ENCODE measurements at places on chromosomes 12 and 14.

- DNase-seq: no peak
Measured at GRCh38 chr14:91373591-91374254, 43.9 kb downstream of the CCDC88C start.

DNA sequence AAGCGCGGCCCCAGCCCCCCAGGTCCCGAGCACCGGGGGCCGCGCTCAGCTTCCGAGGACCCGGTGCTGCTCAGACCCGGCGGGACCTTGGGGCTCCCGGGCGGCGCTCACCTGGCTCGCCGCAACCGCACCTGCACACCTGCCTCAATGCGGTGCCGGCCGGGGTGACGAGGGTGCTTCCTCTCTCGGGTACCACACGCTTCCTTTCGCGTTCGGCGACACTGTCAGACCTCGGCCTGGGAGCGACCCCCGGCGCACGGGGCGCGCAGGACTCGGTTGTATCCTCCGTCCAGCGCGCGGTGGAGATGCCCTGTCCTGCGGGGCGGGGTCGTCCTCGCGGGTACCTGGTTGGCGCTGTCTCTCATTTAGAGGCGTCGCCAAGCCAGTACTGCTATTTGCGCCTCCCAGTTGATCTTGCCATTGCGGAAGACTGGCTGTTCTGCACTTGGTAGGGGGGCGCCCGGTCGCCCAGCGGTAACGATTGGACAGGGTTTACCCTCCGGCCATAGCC lies 718 bp downstream of the PACS2 start:
- DNase-seq: no peak

DNA sequence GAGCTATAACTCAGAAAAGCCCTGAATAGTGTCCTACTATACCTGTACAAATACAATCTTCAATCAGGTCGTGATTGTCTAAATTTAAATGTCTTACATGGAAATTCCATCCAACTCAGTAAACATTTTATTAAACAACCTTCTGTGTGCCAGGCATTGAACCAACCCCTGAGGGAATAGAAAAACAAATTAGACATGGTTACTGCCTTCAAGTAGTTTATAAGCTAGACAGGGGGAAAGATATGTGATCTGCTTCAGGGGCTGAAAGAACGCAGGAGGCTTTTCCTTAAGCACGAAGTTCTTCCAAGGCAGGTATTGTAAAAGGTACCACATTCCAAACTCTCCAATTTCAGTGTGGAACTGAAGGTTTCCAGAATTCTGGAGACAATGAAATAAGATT lies 39.7 kb upstream of the STAB2 start:
- no peak for DNase-seq

- no peak for DNase-seq
Measured at GRCh38 chr14:71473843-71474242, 458.4 kb upstream of the RGS6 start.

DNA sequence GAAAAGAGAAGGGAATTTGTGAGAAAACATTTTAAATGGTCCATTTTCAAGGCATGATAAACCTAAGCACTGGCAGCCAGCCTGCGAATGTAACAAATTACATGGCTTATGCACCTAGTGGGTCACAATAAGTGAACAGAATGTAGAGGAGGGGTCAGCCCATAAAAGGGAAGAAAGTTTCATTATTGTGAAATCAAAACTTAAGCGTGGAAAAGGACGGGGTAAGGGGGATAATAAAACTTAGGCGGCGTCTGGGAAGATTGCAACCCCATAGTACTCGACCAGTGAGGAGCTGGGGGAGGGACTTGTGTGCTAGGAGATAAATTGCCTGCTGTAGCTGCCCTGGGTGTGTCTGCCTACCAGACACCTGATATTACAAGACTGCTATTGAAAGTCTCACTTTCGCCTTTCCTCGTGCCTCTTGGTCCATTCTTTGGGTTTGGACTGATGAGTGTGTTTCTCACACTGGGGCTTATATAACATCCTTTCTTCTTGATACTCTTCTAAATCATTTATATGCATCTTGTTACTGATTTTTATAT lies 40.6 kb downstream of the ZDHHC17 start:
- no peak for DNase-seq

- peak; percentile 92 for DNase-seq
Measured at GRCh38 chr12:53561590-53561953, 54.3 kb upstream of the NPFF start.

GRCh38 chr12:67757651-67758050 lies 109.1 kb downstream of the DYRK2 start:
- DNase-seq: no peak

DNA sequence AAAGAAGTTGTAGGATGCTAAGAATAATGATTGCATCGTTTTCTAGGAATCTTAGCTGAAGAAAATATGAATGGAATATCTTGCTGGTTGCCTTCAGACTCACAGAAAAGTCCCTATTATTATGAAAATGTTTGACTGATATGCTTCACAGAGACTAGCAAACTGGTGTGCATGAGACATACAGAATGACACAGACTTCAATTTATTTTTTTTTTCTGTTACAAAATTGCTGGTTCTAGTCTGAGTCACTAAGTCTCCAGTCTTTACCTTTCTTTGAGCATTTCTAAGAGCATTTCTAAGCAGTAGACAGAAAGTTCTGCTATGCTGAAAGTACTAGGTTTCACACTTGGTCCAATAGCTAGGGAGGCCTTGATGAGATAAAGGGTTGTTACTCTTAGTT lies 377.6 kb upstream of the ATP2B1 start:
- DNase-seq: no peak

DNA sequence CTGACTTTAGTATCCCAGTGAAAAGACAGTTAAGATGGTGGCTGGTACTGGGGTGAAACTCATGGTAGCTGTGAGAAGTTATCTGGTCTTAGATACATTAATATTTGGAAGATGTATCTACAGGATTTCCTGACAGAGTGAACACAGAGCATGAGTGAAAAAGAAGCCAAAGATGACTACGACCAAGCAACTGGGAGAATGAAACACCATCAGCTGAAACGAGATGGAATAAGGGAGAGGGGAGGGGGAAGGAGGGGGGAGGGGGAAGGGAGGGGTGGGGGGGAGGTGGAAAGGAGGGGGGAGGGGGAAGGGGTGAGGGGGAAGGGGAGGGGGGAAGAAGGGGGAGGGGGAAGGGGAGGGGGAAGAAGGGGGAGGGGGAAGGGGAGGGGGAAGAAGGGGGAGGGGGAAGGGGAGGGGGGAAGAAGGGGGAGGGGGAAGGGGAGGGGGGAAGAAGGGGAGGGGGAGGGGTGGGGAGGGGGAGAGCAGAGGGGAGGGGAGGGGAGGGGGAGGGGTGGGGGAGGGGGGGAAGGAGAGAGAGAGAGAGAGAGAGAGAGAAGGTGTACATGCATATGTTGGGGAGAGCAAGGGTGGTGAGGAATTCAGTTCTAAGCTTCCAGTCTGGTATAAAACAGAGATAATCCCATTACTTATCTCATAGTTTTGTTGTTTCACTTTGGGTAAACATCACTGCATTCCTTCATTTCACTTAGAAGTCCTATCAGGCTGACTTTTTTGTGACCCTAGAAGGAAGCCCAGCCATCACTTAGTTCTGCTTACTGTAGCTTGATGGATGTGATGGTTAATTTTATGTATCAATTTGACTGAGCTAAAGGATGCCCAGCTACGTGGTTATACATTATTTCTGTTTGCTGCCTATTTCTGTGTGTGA lies 73.9 kb downstream of the SPPL3 start:
- DNase-seq: no peak

- peak; percentile 42 for DNase-seq
Measured at GRCh38 chr12:77104792-77105191, 39.4 kb upstream of the E2F7 start.

- DNase-seq: no peak
Measured at GRCh38 chr14:50006141-50006540, 110.2 kb downstream of the VCPKMT start.

DNA sequence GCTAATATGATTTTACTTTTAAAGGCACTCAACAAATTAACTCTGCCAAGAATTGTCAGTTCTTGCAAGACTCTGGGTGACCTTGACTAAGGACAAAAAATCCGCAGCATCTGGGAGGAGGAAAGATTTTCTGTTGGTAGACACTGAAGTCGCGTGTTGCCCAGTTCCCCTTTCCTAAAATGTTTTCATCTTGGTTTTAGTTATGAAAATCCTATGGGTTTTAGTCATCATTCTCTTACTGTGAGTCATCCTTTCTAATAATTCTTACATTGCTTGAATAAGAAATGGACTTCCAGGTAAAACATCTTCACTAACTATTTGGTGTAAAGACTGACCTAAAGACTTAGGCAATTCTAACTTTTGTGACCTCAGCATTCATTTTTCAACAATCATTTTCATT lies 9.1 kb downstream of the GSG1 start:
- peak; percentile 63 for DNase-seq

GRCh38 chr12:4015225-4016091 lies 142.3 kb upstream of the PARP11 start:
- DNase-seq: no peak

GRCh38 chr14:61811882-61812346 lies 49.7 kb downstream of the SNAPC1 start:
- DNase-seq: no peak

DNA sequence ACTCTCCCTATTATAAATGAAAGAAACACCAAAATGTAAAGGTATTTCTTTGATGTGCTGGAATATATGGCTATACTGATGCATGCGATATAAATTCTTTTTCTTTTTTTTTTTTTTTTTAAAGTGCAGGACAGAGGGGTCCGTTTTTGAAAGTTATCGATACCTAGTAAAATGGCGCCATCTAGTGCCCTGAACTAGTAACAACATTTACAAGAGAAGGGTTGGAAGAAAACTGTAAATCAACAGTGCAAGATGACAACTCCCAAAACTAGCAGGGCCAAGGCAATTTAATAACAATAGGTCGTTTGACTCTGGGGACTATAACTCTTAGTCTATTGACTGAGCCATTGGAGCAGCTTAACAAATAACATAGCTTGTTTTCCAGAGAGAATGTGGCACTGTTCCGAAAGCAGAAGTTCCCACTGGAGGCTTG lies 137.7 kb downstream of the SPTSSA start:
- DNase-seq: peak; percentile 59

DNA sequence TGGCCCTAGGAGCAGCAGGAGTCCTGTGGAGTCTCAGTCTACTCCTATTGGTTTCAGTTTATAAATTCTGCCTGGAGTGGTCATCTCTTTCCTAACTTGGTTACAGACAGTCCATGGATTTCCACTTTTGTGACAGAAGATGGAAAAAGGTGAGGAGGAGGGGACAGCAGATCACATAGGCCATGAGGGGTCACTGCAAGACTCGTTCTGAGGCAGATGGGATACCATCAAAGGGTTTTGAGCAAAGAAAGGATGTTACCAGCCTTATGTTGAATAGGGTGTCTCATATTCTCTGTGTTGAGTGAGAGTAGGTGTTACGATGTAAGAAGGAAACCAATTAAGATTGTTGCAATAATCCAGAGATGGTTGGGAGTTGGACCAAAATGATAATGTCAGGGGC lies 15.3 kb downstream of the PDE3A start:
- DNase-seq: no peak

DNA sequence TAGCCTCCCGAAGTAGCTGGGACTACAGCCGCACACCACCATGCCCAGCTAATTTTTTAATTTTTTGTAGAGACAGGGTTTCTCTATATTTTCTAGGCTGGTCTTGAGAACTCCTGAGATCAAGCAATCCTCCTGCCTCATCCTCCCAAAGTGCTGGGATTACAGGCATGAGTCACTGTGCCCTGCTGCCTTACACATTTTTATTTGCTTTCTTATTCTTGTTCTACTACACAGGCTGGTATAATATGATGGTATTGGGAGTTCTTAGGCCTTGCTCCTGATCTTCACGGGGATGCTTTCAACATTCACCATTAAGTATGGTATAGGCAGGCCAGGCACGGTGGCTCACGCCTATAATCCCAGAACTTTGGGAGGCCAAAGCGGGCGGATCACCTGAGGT lies 21.2 kb downstream of the DGLUCY start:
- DNase-seq: no peak

DNA sequence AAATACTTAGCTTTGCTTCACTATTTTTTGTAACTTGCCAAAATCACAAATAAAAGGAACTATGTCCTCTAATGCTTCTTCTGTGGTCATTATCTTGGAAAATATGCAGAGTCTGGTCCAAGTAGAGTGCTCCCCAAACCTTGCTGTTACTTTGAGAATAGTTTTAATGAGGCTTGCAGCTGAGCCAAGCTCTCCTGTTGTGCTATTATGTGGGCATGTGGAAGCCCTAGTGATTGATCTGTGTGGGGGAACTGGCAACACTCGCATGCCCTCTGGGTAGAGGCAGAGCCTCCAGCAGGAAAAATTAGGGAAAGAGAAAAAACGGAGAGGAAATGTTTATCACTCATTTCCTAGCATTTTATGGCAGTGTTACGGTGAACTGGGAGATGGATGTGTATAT lies 473.1 kb downstream of the EGLN3 start:
- DNase-seq: no peak

DNA sequence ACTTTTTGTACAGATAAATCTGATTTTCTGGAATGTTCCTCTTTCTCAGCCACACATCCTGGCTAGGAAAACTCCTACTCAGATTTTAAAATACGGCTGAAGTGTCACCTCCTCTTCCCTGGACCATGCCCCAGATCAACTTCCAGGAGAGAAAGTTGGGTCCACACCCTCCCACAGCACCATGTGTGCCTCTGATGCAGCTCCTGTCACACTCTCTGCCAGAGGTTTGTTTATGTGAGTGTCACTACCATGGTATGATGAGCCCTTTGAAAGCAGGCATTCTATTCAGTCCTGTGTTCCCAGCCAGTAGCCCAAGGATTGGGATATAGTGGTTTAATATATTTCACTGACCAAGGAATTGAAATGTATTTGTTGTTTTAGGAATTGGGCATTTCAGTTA lies 287.2 kb upstream of the ATP2B1 start:
- DNase-seq: no peak

- DNase-seq: no peak
Measured at GRCh38 chr12:110813285-110813684, 33.5 kb upstream of the CCDC63 start.

GRCh38 chr12:123442774-123443173 lies 6.3 kb upstream of the RILPL2 start:
- DNase-seq: no peak

- no peak for DNase-seq
Measured at GRCh38 chr12:89217472-89217871, 134.8 kb downstream of the DUSP6 start.

- peak; percentile 6 for DNase-seq
Measured at GRCh38 chr12:18171571-18171970, 81.6 kb upstream of the RERGL start.

DNA sequence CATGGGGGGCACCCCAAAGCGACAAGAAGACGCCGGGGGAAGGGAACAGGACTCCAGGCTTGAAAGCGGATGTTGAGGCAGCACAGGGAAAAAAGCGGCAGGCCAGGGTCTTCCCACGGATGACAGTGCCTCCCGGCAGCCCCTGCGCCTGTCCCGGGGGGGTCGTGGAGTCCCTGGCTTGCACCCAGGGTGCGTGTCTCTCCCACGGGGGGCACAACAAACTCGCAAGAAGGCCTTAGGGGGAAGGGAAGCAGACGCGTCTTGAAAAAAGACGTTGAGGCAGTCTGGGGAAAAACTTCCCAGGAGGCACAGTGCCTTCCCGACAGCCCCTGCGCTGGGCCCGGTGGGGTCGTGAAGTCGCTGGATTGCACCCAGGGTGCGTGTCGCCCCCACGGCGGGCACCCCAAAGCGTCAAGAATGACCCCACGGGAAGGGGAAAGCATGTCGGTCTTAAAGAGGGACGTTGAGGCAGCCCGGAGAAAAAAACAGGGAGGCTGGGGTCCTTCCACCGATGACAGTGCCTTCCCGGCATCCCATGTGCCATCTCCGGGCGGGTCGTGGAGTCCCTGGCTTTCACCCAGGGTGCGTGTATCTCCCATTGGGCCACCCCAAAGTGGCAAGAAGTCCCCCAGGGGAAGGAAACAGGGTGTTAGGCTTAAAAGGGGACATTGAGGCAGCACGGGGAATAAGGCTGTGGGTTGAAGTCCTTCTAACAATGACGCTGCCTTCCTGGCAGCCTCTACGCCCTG lies 159.9 kb upstream of the ALG10B start:
- DNase-seq: no peak

Measured in fibroblast of pulmonary artery (primary cell).